NCI-H1417 treated with DMSO at 0.1 percent for 48 hours (cell line): ENCODE measurements at places on chromosomes 7 and 10.

GRCh38 chr7:49855281-49855980, 82.0 kb downstream of the VWC2 start:
- no peak for DNase-seq

DNA sequence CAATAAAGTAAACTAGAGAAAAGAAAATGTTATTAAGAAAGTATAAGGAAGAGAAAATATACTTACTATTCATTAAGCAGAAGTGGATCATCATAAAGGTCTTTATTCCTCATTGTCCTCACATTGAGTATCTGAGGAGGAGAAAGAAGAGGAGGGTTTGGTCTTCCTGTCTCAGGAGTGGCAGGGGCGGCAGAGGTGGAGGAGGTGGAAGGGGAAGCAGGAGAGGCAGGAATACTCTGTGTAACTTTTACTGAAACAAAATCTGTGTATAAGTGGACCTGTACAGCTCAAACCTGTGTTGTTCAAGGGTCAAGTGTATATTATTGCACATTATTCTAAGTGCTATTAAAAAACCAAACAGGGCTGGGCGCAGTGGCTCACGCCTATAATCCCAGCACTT, 34.2 kb upstream of the EPC1 start:
- DNase-seq: no peak

GRCh38 chr7:70893971-70894715, 237.8 kb upstream of the GALNT17 start:
- no peak for DNase-seq

DNA sequence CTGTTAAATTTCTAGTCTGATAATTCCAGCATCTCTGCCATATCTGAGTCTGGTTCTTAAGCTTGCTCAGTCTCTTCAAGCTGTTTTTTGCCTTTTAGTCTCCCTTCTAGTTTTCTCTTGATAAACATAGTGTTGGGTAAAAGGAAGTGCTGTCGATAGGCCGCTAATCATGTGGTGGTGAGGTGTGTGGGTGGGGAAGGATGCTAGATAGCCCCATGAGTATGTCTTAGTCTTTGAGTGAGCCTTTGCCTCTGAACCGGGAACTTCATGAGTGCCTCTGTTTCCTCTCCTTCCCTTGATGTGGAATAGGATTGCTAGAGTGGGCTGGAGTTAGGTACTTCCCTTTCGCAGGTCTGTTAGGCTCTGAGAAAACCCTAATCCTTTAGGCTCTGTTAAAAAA, 441.8 kb downstream of the INHBA start:
- no peak for DNase-seq

DNA sequence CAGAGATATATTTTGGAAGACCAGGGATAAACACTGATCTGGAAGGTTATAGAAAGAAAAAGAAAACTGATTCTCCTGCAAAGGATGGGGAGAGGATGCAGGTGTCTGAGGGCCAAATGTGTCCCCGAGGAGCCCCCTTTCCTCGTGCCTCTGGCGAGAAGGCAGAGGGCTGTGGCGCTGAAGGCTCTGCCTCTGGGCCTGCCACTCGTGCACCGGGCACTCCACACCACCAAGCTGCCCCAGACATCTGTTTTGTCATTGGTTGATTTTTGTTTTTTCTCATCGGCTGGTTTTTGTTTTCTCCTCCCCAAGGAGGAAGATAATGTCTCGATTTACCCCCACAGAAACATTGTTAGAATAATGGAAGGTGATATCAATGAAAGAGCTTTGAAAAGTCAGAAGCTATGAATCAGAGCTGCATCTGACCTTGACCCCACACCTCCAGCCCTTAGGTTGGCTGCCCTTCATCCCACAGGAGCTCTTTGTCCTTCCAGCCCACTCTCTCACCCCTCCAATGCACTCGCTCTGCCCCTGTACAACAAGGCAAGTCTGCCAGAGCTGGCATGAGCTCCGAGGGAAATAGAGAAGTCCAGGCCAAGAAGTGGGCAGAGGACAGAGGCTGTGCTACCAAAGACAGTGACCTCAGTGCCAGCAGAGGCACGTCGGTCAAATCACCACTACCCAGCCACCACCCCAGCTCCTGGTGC, 124.8 kb downstream of the TCERG1L start:
- no peak for DNase-seq

DNA sequence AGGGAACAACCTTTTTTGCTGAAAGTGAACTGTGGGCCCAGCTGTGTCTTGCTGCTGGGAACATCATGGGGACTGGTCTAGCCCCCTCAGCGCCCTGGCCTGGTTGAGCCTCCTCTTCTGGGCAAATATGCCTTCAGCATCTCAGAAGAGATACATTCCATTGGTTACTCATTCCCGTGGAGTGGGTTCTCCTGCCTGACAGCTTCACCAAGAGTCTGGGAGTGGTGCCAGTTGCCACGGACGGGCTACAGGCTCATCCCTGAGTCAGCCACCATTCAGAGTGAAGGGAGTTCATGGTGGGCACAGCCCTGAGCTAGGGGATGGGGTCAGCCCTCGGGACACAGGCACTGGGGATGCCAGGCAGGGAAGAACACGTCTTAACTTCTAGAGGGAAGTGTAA, 81.9 kb downstream of the RAMP3 start:
- no peak for DNase-seq

DNA sequence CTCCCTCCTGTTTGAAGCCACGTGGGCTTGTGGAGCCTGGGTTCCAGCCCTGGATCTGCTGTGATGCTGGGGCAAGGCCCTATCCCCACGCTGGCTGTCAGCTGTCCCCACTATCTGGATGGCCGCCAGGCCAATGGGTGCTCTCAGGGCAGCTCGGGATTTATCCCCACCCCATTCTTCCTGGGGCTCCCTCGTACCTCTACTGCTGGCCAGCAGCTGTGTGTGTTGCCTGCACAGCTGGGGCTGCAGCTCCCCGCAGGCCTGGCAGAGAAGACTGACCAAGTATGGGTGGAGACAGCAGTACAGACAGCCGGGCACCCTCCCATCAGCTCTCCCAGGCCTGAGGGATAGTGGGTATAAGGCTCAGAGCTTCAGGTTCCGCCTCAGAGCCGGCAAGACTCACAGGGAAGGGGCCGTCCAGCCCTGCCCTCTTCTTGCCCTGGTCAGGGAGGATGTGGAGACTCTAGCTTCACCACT, 13.6 kb downstream of the CLIP2 start:
- DNase-seq: no peak

GRCh38 chr10:100886963-100887362, 25.8 kb upstream of the SLF2 start:
- DNase-seq: no peak

- no peak for DNase-seq
These were observed 176.0 kb upstream of the CCDC6 start for GRCh38 chr10:60082341-60082740.

- DNase-seq: no peak
These were observed 1.5 kb downstream of the MEST start for GRCh38 chr7:130493275-130493873.

DNA sequence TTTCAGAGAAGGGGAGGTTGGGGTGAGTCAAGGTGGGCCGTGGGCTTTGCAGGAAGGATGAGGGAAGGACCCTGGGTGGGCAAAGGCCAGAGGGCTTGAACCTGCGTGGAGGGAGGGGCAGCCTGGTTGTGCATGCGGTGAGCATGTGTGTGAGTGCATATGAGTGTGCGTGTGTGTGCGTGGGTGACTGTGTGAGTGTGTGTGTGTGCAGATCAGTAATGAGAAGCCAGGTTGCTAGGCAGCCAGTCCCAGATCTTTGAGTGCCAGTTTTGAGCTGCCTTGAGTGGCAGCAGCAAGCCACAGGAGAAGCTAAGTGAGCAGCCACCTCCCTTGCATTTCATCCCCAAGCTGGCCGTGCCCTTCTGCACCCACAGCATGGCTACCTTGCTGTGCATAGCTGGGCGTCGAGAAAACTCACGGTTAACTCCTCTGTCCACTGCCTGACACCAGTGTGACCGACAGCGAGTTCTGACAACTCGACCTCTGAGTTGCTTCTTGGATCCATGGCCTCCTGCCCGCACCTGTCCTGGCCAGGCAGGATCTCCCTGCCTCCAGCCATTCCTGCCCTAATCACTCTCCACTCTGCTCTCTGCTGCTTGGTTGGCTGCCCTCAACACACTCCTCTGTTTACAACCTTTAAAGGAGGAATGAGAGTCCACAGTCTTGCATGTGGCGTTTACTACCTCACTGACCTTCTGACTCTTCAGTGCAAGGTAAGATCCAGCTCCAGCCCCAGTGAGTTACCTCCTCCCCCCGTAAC, 775.4 kb downstream of the TYW1 start:
- DNase-seq: no peak

- no peak for DNase-seq
These were observed at the start of gene WNT16 for GRCh38 chr7:121328508-121329190. TSS of gene WNT16 (plus strand) at chr7:121329000. CDS start at chr7:121329293, 293 bp downstream.

- DNase-seq: no peak
These were observed 12.7 kb upstream of the KLF6 start for GRCh38 chr10:3797750-3798149.

GRCh38 chr10:17199351-17199804, 2.1 kb downstream of the TRDMT1 start:
- no peak for DNase-seq

GRCh38 chr10:53697038-53697437, 924.5 kb upstream of the MBL2 start:
- no peak for DNase-seq

DNA sequence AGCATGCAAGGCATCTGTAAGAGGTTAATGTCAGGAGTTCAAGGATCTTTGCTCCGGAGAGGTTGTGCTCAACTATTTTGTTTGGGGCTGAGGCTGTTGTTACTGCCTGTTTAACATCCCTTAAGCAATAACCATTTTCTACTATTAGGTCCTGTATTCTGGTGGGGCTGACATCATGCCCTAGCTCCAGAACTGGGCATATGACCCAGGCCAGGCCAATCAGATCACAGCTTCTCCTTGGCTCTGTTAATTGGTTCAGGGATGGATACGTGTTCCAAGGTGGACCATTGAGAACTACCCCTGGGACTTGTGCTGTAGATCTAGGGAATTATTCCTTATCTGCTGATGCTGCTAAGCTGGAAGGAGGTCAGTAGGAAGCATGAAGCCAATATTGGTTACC, 67.0 kb downstream of the SYPL1 start:
- DNase-seq: no peak

DNA sequence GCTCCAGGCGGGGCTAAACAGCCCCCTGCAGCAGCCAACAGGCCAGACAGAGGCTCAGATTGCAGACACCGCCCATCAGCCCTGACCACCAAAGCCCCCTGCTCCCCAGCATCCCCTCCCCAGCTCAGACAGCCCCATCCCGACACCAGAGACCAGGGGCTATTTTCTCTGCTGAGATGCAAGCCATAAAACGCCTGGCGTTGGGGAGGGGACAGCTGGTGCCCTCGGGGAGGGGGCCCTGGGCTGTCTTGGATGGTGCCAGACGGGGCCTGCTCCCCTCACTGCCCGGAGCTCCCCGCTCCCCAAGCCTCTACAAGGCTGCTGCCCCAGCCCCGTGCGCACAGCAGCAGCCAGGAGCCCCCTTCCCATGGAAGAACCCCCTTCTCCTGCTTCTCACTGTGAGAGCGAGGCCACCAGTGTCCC, 31.8 kb downstream of the GET4 start:
- no peak for DNase-seq

DNA sequence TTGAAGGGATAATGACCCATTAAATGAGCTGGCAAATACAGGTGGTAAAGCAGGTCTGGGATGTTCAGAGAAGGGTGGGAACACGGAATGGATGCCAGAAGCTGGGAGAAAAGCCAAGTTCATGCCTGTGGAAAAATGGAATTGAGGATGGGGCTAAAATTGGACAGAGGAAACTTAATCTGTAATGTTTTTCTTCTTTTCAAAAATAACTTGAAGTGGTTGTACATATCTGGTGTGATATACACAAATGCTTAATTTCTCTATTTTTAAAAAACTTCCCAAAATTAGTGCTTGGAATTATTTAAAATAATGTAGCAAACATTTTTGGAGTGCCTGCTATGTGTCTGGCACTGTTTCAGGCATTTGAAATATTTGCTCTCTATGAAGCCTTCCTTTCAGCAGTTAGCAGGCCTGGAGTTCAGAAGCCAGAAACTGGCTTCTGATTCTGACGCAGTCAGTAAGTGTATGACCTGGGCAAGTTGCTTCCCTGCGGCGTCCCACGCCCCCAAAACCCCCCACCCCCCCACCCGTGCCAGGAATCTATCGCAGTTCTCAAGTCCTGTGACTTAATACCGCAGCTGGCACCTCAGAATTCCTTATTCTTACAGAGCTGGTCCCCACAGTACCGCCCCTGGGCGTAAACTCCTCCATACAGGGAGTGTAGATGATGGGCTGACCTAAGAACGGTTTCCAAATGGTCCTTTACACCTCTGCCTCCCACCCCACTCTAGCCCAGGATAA, 828 bp upstream of the MALSU1 start:
- DNase-seq: no peak

DNA sequence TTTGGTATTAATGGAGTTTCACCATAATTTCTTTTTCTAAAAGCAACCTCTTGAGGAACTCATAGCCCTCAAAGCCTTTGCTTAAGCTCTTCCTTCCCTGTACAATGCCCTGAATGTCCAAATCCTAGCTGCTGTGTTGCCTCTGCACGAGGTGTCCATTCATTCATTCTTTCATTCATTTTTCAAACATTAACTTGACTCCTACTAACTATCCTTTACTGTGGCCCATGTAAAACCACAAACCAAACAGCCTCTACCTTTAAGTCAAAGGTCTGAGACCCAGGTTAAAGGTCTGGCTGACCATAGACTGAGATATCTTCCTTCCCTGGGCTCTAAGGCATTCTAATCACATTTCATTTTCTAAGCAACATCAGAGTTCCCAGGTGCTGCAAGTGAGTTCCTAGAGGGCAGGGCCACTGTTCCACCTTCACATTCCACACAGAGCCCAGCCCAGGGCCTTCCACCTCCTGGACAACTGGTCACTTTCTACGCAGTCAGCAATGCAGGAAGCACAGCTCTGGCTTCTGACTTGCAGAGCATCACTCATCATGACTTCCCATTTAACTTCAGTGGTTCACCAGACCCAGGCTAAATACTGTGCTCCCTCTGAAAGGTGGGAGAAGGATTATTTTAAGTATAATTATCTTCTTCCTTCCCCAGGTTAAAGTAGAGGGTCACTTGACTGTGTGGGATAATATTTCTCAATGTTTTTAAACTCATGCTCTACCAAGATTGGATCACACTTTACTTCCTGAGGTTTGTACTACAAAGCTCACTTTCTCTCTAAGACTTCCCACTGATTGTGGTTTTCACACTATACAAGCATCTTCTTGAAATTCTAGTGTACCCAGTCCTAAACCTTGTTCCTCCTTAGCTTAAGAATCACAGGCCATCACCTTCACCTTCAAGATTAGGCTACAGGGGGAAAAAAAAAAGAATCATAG, 19.1 kb downstream of the ATXN7L1 start:
- no peak for DNase-seq
